NCI-H1930 (cell line): ENCODE measurements at places on chromosomes 13 and 19.

- DNase-seq, result no peak
Measured at GRCh38 chr13:37289212-37289935, 183.9 kb upstream of the CSNK1A1L start.

- no peak for DNase-seq
Measured at GRCh38 chr13:36242761-36243160, 28.4 kb upstream of the SOHLH2 start.

DNA sequence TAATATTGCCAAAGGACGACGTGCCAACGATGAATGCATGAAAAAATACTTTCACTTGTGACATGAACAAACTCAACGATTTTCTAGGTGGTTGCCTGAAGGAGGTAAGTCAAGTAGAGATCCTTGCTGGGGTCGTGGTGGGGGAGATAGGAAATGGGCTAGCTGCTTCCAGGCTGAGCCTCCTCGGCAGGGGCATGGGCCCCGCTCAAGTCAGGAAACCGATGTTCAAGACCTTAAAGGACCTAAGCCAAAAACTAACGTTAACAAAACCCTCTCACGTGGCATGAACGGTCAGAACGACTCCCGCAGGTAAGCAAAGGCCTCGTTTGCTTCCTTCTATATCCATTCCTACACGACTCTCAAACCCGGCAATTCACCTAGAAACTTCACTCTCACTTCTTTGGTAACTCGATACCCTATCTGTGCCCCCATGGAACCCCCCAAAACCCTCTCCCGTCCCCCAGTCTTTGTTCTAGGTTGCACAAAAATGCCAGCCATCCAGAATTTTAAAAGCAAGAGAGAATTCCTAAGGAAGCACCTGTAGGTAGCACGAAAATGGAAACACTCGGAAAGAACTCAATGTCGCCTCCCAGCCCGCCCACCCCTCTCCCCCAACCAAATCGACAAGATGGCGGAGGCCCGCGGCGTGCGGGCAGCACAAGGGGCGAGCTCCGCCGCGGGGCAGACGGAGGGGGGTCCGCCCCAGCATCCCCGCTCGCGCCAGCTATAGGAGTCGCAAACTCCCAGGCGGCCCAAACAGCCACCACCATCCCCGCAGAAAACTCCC lies 13.6 kb downstream of the ACP4 start:
- DNase-seq, result no peak

- no peak for DNase-seq
Measured at GRCh38 chr13:87798536-87798935, 127.4 kb downstream of the SLITRK5 start.

DNA sequence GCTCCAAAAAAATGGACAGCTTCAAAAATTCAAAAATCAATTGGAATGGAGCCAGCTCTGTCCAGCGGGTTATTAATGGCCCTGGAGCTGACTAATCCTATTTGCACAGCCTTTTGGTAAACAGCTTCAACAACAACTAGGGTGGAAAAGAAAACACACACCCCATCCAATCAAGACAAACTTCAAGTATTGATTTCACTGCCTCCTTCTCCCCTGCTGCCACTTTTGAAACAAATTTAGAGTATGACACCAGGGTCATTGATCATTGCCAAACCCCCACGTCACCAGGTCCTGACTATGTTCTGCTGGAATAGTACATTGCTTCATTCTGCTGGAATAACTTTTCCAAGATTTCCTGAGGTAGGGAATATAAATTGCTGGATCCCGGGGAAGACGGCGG lies 56.8 kb upstream of the GTF3A start:
- no peak for DNase-seq

DNA sequence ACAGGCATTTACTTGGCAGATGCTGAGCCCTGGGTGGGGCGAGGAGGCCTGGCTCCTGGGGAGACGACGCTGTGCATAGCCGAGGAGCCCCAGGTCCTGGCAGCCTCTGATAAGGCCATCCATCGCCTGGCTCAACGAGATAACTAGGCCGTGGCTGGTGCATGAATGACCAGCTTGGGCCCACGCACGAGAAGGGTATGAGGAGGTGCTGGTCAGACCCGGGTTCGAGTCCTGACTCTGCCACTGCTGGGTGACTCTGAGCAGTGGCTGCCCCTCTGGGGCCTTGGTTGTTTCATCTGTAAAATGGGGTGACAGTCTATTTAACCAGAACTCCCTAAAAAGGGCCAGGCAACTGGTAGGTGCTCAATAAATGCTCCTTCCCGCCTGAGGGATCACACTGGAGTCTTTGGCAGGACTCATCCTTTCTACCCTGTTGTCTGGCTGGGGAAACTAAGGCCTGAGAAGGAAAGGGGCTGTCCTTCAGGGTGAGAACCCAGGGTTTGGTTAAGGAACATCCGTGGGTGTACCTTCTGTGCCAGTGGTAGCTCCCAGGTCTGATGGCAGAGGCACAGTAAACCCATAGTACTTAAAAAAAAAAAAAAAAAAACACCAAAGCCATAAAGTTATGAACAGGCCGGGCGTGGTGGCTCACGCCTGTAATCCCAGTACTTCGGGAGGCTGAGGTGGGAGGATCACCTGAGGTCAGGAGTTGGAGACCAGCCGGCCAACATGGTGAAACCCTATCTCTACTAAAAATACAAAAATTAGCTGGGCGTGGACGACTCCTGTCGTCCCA lies 8.1 kb upstream of the ARRDC2 start:
- no peak for DNase-seq

- DNase-seq, result no peak
Measured at GRCh38 chr13:44542361-44542760, 33.8 kb downstream of the TSC22D1 start.

DNA sequence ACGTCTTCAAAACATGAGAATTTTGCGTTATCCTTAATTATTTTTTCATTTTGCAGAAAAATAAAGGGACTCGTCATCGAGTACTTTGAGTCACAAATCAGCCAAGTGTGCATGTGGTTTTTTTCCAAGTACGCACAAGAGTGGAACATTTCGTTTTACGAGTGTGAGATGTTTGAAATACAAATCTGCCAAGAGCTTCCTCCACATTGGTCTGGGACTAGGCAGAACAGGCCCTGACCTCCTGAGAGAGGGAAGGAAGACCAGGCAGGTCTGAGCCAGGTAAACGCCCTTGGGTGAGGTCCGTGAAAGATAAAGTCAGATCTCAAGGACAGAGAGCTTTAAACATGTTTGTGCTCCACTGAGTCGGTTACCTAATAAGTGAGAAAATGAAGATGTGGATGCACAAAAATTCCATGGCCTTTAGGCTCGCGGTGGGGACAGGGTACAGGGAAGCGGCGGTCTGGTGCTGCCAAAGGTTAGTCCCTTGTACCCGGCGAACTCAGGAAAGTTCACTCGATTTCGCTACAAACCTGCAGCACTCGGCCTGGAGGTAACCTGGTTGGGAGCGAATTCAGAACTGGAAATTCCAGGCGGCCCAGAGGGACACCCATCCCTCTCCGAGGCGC lies 473 bp upstream of the ITM2B start:
- no peak for DNase-seq

GRCh38 chr13:100824366-100824765 lies 149.8 kb upstream of the TMTC4 start:
- DNase-seq, result no peak

DNA sequence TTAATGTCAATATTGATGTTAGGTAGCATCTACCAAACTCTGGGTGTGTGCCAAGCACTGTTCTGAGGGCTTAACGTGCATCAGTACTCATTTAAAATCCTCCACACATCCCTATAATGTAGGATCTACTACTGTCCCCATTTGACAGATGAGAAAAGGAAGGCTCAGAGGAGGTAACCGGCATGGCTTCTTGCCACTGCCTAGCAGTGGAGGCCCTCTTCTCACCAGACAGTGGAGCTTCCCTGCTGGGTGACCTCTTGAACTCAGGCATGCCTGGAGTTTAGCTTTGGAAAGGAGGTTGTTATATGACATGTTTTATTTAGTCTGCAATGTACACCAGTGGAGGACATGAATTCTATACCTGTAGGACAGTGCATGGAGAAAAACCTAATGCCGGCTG lies 2.1 kb downstream of the SPATA13 start:
- DNase-seq, result no peak

DNA sequence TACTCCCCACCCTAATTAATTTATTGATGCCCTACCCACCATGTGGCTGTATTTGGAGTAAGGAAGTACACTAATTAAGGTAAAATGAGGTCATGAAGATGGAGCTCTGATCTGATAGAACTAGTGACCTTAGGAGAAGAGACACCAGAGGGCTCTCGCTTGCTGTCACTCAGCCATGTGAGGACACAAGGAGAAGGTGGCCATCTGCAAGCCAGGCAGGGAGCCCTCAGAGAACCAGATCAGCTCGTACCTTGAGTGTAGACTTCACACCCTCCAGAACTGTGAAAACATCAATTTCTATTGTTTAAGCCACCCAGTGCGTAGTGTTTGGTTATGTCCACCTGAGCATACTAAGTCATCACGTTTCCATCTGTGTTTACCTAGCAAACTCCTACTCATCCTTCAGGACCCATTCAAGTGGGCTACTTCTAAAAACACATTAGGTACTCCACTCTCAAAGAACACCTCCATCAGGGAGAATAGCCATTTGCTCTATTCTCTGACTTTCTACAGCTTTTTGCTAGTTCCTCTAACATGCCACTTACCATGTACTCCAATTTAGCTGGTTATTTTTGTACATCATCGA lies 157.6 kb upstream of the RNF113B start:
- no peak for DNase-seq

DNA sequence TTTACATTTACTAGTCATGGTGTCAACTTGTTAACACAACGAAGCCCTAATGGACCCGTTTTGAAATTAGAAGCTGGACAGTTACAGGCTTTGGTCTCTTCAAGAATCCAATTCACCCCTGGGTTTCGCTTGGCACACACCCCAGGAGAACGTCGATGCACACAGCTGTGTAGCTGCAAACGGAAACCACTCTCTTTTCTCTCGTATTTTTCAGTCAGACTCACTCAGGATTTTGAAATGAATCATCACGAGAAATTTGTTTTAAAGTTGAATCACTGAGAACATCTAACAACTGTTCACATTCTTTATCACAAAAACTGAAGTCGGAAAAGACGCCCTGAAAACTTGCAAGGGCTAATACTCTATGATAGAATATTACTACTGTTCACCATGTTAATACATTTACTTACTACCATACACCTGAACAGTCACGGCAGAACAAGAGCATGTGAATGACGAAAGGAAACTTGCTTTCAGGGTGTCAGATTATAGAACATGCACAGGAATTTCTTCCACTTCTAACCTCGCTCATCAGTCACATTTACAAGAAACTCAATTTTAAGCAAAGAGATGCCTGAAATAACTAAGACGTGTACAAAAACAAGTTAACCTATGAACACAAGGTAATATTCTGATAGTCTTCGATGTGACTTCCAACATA lies 4.7 kb downstream of the PNMA8A start:
- no peak for DNase-seq

- DNase-seq, result no peak
Measured at GRCh38 chr19:49553451-49554271, 25.9 kb downstream of the RCN3 start.

- no peak for DNase-seq
Measured at GRCh38 chr13:87376081-87376480, 295.1 kb upstream of the SLITRK5 start.

DNA sequence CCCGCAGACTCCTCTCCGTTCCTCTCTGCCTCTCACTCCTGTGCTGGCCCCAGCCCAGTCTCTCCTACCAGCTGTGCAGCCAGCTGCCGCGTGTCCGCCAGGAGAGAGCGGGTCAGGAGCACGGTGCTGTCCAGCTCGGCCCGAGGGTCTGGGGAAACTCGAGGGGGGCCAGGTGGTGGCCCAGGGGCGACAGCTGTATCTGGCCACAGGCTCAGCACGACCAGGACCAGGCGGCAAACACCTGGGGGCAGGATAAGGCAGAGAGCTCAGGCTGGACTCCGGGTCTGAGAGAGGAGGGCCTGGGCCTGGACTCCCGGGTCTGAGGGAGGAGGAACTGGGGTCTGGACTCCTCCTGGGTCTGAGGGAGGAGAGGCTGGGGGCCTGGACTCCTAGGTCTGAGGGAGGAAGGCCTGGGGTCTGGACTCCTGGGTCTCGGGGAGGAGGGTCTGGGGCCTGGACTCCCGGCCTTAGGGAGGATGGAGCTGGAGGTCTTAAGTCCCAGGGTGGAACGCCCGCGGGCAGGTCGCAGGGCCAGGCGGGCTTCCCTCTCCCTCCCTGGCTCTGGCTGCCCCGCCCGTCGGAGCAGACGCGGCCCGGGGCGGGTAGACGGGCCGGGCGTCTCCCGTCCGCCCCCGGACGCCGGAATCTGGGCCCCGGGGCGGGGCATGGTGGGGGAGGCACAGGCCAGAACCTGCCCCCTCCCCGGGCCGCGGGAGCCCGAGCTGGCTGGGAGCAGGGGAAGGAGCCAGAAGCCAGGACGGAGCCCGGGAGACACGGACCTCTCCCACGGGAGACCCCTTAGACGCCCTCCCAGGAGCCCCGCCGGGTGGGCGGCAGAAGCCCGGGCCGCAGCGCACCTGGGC lies 1.3 kb downstream of the IL11 start:
- no peak for DNase-seq

DNA sequence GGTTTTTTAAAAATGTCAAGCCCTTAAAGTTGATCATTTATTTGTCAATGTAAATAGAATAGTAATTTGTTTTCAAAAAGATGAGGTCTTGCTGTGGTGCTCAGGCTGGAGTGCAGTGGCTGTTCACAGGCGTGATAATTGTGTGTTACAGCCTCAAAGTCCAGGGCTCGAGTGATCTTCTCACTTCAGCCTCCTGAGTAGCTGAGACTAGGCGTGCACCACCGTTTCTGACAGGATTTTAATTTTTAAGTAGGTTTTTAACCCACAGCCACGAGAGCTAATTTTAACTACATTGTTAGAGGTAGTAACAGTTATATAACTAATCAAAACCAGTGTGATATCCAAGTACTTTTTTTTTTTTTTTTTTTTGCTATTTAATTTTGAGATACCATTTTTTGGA lies 43.1 kb downstream of the CNMD start:
- no peak for DNase-seq

DNA sequence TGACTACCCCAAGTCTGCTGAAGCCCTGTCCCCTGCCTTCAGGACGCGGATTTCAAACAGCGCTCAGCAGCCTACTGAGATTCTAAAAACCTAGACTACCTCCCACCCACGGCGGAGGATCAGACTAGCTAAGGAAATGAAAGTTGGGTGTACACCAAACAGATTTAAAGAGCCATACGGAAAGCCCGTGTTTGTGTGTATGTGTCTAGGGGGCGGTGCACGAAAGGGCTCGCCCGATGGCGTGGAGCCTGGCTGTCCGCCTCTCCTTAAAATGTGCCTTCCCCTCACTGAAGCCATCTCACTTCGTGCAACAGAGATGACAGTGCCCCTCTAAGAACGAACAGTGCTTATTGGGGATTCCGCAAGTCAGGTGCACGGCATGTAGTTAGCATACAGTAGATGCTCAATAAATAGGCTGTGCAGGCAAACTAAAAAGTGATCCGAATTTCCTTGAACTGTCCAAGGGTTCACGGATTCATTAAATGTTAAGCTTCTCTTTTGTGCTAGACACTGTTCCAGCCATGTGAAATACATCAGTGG lies 639 bp downstream of the LENG1 start:
- DNase-seq, result no peak
